GM12865 (cell line): ENCODE measurements at places on chromosomes 12 and 14.

GRCh38 chr12:123958876-123959275 lies 13.8 kb downstream of the CCDC92 start:
- DNase-seq, result no peak

GRCh38 chr14:51883232-51883631 lies 22.8 kb downstream of the GNG2 start:
- no peak for DNase-seq

- DNase-seq, result no peak
These were observed 13.2 kb downstream of the NUAK1 start for GRCh38 chr12:106125351-106126095.

GRCh38 chr14:105532735-105533141 lies 6.4 kb downstream of the TMEM121 start:
- DNase-seq, result peak; percentile 84

- DNase-seq, result no peak
These were observed 154.5 kb downstream of the EGLN3 start for GRCh38 chr14:33796356-33796755.

GRCh38 chr12:131204416-131205274 lies 250.9 kb downstream of the ADGRD1 start:
- no peak for DNase-seq

- peak; percentile 14 for DNase-seq
These were observed 44.5 kb downstream of the LRRC9 start for GRCh38 chr14:59964251-59965007.
